ENCODE measurements at places on chromosomes 3 and 15.

DNA sequence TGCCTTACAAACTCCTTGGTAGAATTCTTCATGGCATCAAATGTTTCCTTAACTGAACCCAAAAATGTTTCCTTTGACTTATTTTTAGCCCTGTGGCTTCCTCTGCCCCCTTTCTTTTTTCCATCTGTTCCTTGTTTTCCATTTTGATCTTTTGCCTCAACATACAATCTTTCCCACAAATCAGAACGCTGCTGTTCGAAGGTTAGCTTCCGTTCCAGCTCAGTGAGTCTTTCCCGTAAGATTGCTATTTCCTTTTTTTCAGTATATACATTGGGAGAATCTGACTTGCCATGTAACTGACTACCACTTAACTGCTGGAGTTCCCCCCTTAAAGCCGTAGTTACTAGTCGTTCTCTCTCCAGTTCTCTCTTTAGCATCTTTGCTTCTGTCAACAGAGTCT lies 41.2 kb downstream of the PIGB start:
- DNase-seq: no peak

- DNase-seq: no peak
Measured at GRCh38 chr3:129184396-129184657, 631 bp upstream of the CNBP start.

DNA sequence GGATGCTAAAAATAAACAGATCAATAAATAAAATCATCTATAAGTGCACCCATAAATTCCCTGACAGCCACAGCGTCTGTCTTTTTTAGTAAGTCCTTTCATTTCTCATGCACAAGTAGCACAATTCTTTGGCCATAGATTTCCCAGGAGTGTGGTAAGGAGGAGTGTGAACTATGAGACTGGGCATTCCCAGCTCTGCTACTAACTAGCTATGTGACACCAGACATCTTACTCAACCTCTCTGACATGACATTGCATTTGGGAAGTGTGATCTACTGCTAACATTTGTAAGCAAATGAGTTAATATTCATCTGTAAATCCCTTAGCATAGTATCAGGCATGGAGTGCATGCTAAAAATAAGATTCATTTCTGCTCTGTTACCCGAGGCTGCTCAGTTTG lies 301.7 kb downstream of the NTRK3 start:
- DNase-seq: no peak

- DNase-seq: no peak
Measured at GRCh38 chr15:92770641-92771040, 115.1 kb upstream of the FAM174B start.

GRCh38 chr15:74872702-74873035 lies 496 bp downstream of the SCAMP2 start:
- DNase-seq: no peak
